Esophagus mucosa (tissue), 1 donor: ENCODE measurements at places on chromosomes 5 and 9. TPM values are rescaled to one million over a fixed set of nuclear protein-coding genes. Genes with fewer than 3 reads are reported as not detected.

The OBP2B gene
- not detected for total RNA-seq

The PCDHA2 gene
- 0.04 TPM for total RNA-seq

The FREM1 gene
- 0.20 TPM for total RNA-seq

The EPB41L4A gene
- total RNA-seq = 35.1 TPM

GRCh38 chr5:87388129-87388528 is 24.6 kb downstream of the CCNH start:
- ATAC-seq = no peak

GRCh38 chr5:180623411-180623834 is 26.0 kb downstream of the FLT4 start:
- ATAC-seq = peak; percentile 9

DNA sequence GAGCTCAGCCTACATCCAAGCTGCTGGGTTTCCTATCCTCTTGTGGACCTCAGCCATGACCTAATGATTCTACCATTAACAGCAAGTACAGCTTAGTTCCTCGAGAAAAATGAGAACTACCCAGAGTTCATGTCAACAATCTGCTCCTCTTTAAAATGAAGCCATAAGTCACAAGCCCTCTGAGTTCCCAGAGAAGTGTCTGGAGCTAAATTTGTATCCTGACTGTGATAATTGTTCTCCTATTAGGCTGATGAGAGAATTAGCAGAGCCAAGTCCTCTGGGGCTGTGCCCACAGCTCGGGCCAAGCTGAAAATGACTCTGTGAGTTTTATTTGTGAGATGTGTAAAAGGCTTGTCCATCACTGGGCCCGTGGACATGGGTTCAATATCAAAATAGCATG is 145.1 kb upstream of the SMIM23 start:
- ATAC-seq = no peak

- peak; percentile 8 for ATAC-seq
These were observed 579 bp upstream of the FAM78A start for GRCh38 chr9:131276891-131277286.

DNA sequence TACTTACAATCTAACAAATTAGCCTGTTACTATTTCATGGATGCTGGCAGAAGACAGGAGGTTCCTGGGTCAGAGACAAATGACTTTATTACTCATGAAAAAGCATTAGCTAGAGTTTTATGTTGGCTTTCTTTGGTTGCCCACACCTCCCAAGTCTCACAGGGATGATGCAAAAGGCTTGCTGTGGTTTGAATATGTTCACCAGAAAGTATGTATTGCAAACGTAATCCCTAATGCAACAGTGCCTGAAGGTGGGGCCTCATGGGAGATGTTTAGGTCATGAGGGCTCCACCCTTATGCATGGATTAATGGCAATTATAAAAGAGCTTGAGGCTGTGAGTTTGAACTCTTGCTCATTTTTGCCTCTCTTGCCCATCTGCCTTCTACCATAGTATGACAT is 28.5 kb downstream of the DPYSL3 start:
- peak; percentile 75 for ATAC-seq

DNA sequence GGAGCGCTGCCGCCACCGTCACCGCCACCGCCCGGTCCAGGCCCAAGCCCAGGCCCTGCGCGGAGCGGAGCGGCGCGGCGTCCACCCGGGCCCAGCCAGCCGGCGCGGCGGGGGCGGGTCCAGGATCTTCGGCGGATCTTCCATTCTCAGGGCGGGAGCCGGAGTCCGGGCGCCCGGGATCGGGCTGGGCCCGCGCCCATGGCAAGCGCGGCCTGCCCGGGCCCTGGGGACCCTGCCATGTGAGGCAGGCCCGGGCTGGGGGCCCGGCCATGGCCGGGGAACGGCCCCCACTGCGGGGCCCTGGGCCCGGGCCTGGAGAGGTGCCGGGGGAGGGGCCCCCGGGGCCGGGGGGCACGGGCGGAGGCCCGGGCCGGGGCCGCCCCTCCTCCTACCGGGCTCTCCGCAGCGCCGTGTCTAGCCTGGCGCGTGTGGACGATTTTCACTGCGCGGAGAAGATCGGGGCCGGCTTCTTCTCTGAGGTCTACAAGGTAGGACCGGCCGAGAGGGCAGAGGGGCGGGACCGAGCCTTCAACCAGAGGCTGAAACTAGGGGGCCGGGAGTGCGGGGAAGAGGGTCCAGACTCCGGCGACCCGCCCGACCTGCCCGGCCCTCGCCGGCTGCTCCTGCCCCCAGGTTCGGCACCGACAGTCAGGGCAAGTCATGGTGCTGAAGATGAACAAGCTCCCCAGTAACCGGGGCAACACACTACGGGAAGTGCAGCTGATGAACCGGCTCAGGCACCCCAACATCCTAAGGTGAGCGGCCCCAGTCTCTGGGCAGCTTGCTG is 482 bp downstream of the TESK1 start:
- no peak for ATAC-seq
